Kidney glomerular epithelial cell (primary cell): ENCODE measurements at places on chromosomes 6 and 20.

DNA sequence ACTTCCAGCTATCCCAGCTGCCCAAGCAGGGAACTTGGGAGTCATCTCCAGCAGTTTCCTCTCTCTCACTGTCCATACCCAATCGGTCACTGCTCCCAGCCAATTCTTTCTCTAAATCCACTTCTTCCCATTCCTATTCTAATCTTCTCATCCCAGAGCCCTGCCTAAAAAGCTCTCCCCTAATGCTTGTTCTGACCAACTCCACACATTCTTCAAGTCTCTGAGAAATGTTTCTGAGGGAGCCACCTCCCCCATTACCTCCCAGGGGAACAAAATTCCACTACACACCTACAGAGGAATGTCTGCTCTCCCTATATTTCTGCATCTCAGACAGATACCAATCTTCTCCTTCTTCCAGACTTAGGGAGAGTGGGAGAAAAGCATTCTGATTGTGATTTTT is 14.0 kb downstream of the SLC17A4 start:
- no peak for DNase-seq

- DNase-seq = no peak
These were observed 9.9 kb downstream of the PROCR start for GRCh38 chr20:35181731-35182130.

DNA sequence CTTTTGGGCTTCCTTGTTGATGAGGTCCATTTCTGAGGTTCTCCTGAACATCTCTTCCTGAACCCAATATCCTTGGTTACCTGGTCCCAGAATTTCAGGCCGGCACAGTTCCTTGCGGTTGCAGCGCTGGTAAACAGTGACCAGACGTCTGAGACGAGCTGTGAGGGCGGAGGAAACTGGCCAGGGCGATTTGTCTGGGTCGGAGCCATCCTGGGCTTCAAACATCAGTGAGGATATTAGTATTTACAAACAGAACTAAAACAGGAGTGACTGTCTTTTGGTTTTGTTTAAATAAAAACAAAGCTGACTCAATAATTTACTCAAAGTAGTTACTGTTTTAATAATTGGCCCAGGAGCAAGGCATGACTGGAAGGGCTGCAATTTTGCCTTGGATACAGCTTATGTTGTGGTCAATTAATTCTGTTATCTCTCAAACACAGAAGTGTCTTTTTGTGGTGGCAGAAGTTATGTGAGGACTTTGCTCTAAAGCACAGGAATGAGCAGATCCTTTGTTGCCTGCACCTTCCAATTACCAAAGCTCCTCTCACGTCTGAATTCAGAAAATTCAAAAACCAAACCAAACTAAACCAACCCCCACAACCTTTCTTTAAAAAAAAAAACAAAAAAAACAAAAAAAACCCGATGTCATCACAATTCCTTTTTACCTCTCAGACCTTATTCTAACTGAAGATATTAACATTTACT is 58.7 kb upstream of the EMILIN3 start:
- DNase-seq = peak; percentile 51

DNA sequence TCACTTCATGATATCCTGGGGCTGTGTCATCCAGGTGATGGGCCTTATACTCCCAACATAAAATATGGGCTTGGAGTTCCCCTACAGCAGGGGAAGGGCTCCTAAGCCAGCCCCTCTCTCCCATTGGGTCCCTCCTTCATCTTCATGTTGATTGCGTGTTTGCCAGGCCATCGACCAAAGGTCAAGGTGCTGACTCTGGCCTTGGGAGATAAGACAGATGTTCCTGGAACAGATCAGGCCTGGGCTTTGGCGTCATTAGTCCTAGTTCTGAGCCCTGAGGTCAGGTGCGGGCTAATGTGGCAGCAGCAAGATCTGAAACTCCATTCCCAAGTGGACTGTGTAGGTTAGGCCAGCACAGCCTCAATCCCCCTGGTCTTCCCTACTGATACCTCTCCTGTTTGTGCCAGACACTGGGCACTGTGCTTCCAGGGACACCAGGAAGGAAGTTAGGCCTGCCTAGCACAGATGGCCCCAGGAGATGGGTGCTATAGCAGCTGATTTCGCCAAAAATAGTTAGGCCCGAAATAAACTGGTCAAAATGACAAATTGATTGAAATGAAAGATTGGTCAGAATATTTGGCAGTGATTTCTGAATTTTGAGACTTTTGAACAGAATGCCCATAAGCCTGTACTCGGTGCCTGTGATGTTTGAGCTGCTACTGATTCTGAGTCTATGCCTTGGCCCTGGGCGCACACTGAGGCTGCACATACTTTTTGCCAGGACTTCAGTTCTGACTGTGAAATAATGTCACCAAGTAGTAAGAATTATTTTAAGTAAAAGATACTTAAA is 28.8 kb downstream of the EPB41L1 start:
- no peak for DNase-seq

DNA sequence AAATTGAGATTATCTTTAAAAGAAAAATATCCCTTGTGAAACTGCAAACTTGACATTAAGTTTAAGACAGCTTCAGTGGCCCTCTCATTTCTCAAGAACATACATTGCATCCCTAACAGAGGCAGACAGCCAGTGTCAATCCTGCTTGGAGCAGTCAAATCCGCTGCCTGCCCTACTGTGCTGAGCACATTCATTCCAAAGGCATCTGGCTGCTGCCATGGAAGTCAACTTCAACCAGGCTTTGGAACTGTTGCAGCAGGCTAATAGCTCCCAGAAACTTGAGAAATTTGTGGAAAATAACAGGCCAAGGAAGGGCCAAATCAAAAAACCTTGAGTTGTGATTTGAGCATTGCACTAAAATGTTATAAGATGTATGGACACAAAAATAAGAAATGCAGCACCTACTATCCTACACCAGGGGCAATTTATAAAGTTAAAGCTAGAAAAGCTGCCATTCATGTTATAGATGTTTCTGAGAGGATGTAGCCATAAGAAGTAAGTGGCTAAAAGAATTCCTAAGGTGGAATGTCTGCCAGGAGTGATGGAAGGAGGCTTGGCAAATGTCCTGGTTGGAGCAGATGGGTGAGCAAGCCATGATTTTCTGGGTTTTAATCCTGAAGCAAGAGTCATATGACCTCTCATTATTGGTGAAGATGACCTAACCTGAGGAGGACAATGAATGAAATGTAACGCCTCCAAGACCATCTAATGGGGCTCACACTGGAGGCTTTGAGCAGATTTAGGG is 31.4 kb upstream of the HAO1 start:
- DNase-seq = no peak

DNA sequence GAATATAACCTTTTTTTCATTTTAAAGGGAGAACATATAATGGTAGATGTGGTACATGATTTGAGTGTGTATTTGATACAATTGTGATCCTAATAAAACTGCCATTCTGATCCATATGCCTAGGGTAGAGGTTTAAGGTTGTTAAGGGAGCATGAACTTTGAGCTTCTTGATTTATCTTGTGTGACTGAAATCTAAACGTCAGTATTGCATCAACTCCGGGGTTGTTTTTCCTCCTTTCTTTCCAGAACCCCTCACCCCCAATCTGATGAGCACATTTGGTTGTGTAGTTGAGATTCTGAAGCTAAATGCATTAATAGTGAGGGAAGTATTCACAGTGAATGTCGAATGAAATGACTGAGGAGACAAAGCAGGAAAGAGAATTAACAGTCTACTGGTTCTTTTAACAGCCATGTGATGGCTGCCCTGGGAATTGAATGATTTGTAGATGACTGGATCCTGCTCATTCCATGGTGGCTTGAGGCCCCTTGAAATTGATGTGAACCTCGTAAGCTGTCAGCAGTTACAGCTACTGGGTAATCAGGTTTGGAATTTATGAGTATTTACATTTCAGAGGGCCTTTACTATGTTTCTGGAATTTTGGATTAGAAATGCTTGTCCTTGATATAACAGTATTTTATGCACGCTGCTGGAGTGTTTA is 44.8 kb downstream of the FARS2 start:
- DNase-seq = no peak

DNA sequence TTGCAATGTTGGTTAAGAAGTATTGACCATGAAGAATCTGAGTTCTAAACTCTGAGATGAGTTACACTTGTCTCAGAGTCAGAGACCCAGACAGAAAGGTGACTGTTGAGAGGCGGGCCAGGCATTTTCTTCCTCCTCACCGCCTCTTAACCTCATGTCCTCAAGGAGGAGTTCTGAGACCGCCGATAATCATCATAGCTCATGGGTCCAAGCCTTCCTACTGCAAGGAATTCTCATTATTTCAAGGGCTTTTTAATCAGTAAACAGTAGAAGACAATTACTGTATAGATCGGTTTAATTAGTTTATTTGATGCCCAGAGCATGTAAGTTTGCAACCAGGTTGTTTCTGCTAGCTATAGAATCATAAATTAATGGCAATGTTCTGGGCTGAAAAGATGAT is 382.4 kb upstream of the MMS22L start:
- no peak for DNase-seq

GRCh38 chr6:20658053-20658452 is 123.8 kb downstream of the CDKAL1 start:
- DNase-seq = no peak

DNA sequence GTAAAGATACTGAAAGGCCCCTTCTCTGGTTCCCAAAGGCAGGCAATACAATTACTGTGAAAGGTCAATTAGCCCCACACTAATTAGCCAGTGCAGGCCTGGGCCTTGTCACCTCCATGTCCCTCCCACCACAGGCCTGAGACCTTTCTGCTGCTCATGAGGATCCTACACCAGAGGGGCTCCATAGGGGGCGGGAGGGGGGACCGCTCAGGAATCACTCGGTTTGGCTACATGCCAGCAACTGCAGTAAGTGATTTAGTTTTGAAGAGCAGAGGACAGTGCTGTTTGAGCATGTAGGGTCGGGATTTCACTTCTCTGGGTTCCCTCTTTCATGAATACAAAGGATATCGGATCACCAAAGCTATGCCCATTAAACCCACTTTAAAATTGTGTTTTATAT is 455.6 kb downstream of the PRKN start:
- DNase-seq = no peak

GRCh38 chr6:31621991-31622390 is 1.5 kb downstream of the PRRC2A start:
- DNase-seq = no peak

- DNase-seq = peak; percentile 43
These were observed 190.2 kb downstream of the COL9A1 start for GRCh38 chr6:70112716-70113115.

DNA sequence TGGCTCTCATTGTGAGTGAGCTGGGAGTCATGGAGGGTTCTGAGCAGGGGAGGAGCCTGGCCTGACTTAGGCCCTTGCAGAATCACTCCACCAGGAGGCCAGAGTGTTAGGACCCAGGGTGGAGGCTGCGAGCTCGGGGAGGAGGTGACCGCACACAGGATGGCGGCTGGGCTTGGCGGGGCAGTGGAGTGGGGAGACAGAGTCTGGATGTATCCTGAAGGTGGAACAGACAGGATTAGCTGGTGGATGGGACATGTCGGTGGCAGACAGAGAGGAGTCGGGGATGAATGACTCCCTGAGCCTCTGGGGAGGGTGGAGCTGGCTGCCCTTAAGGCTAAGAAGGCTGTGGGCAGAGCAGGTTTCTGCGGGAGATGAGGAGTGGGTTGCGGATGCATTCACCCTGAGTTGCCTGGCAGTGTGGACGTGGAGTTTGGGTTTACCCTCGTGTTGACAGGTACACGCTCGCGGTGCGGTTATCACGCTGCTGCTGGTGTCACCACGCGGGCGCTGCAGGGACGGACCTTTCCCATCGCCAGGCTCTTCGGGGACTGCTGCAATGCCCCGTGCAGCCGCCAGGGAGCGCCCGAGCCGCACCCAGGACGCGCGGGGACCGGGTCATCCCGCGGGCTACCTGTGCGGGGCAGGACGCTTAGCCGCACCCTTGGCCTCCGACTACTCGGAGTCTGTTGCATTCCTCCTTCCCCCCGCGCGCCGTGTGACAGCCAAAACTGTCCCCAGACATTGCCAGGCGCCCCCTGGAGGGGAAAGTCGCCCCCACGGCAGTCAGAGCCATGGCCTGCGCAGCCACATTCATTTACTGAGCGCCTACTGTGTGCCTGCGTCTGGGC is 43.0 kb upstream of the PTGIS start:
- peak; percentile 44 for DNase-seq

DNA sequence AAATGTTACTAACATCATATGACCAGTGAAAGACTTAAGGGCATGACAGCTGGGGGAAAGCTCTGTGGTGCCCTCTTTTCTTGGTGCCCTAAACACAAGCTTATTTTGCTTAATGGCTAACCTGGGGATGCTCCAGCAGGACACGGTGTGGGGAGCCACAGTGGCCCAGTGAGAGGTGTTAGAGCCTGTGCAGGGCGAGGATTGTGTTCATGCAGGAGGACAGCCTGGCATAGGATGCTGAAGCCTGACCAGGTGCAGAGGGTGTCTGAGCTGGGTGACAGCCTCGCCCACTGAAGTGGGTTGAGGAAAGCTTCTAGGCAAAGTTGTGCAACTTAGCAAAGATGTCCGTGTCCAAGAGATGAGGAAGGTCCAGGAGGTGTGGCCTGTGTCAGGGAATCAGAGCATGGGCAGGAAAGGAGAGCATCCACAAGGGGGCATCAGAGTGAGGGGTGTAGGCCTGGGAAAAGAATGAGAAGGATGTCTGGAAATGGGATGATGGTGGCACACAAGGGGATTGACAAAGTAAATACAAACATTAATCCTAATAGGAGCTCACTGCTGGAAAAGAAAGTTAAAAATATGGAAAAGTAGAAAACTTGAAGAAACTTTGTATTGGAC is 33.9 kb downstream of the SLC17A4 start:
- DNase-seq = peak; percentile 33

DNA sequence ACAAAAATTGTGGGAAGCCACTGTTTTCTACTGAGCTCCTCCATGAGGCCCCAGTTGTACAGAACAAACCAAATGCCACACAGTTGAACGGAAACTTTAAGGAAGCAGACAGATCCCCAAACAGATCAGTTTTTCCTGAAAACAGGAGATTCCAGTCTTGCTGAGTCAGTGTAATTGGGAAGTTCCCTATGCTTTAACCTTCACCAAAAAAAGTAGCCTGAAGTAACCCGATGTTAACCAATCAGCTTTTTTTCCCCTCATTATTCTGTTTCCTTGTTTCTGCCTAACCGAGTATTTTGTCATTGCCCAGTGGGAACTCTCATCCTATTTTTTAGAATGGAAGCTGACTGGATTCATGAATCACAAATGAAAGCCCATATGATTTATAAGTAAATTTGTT is 36.7 kb downstream of the MARCKS start:
- no peak for DNase-seq

DNA sequence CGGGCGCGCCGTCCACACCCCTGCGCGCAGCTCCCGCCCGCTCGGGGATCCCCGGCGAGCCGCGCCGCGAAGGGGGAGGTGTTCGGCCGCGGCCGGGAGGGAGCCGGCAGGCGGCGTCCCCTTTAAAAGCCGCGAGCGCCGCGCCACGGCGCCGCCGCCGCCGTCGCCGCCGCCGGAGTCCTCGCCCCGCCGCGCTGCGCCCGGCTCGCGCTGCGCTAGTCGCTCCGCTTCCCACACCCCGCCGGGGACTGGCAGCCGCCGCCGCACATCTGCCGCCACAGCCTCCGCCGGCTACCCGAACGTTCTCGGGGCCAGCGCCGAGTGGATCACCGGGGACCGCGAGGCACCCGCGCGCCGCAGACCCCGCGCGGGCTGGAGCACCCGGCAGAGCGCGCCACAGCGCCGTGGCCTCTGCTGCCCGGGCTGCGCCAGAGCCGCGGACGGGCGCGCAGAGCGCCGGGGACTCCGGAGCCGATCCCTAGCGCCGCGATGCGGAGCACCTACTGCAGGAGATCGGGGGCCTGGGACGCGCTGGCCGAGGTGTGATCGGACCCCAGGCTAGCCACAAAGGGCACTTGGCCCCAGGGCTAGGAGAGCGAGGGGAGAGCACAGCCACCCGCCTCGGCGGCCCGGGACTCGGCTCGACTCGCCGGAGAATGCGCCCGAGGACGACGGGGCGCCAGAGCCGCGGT is at the start of gene BMP2:
Gene BMP2 (plus strand): TSS at position 151 of the 692 bp plus-strand sequence. CDS start 2,441 bp downstream, outside the sequence.
- peak; percentile 40 for DNase-seq
